CD8-positive, alpha-beta memory T cell (primary cell): ENCODE measurements at places on chromosomes 1 and 21.

DNA sequence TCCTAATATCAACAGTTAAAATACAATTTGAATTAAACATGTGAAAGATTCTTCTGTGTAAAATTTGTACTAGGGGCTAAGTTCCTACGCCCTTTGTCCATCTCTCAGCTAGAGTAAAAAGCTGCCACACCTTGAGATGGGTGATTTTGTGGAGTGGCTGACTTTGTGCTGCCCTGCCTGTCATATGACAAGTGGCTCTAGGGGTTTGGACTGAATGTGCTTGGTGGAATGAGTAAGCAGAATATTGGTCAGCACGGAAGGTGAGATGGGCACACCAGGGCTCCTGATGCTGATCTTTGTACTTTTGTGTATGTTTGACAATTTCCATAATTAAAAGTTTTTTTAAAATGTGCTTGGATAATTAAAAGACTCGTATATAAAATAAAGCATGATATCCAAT lies 133.6 kb upstream of the SLC45A1 start:
- no peak overlapping the region for H3K27ac ChIP-seq
- no peaks in the 10 kb centered on the region for H3K36me3 ChIP-seq

GRCh38 chr1:228978484-228979324 lies 243.4 kb downstream of the RHOU start:
- no peaks in the 10 kb centered on the region for H3K36me3 ChIP-seq
- no peak overlapping the region for H3K27ac ChIP-seq
- no peaks in the 10 kb centered on the region for H3K4me1 ChIP-seq
- H3K4me3 ChIP-seq = no peak overlapping the region
- no peak for DNase-seq
- H3K27me3 ChIP-seq = no peaks in the 10 kb centered on the region

DNA sequence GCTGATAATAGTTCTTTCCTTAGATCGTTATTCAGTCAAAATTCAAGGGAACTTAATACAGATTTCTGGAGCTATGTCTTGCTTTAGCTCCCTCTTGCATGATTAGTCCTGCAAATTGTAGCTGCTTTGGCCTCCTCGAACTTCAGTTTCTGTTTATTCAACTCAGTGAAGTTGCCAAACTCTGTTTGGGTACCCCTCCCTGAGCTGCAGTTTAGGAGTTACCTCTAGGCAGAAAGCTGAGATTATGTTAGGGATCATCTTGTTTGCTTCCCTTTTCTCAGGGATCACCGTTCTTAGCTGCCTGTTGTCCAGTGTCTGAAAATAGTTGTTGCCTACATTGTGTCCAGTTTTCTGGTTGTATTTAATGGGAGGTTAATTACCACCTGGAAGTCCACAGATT lies 43.5 kb downstream of the SNX27 start:
- no peaks in the 10 kb centered on the region for H3K36me3 ChIP-seq
- no peak for DNase-seq
- H3K27me3 ChIP-seq = no peaks in the 10 kb centered on the region
- no peak overlapping the region for H3K4me3 ChIP-seq
- no peaks in the 10 kb centered on the region for H3K4me1 ChIP-seq

DNA sequence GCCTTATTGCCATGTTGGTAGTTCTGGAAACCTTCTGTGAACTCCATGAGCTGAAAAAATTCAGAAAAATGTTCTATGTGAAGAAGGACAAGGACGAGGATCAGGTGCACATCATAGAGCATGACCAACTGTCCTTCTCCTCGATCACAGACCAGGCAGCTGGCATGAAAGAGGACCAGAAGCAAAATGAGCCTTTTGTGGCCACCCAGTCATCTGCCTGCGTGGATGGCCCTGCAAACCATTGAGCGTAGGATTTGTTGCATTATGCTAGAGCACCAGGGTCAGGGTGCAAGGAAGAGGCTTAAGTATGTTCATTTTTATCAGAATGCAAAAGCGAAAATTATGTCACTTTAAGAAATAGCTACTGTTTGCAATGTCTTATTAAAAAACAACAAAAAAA lies 57.4 kb downstream of the KCNK1 start:
- no peaks in the 10 kb centered on the region for H3K36me3 ChIP-seq
- no peak overlapping the region for H3K27ac ChIP-seq
- DNase-seq = no peak
- no peaks in the 10 kb centered on the region for H3K4me1 ChIP-seq
- H3K27me3 ChIP-seq = no peaks in the 10 kb centered on the region
- H3K4me3 ChIP-seq = no peak overlapping the region

DNA sequence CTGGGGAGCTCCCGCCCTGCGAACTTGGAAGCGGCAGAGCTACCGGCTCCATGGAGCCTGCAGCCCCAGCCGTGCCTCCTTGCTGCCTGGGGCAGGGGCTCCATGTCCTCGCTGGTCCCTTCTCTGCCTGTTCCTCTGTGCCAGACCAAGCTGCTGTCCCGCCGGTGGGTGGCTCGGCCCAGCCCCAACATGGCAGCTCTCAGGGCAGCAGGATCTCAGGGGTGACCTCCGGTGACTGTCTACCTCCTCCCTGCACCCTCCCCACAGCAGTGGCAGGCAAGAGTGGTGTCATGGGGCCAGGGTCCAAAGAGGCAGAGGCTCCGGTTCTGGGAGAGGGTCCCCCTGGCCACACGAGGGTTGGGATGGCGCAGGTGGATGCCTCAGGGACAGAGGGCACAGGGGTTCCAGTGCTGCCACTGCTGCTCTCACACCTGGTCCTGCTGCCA lies 45.8 kb downstream of the ATP6V1G3 start:
- no peak for DNase-seq
- no peaks in the 10 kb centered on the region for H3K27me3 ChIP-seq
- H3K4me1 ChIP-seq = no peaks in the 10 kb centered on the region
- H3K27ac ChIP-seq = no peak overlapping the region
- H3K4me3 ChIP-seq = no peak overlapping the region
- no peaks in the 10 kb centered on the region for H3K36me3 ChIP-seq

GRCh38 chr1:150529017-150529416 lies 13.5 kb downstream of the FALEC start:
- no peaks in the 10 kb centered on the region for H3K36me3 ChIP-seq
- H3K4me1 ChIP-seq = no peaks in the 10 kb centered on the region
- no peak for DNase-seq

- no peaks in the 10 kb centered on the region for H3K4me1 ChIP-seq
- no peaks in the 10 kb centered on the region for H3K27me3 ChIP-seq
- H3K27ac ChIP-seq = no peak overlapping the region
- DNase-seq = no peak
- H3K36me3 ChIP-seq = no peaks in the 10 kb centered on the region
Measured at GRCh38 chr1:231973830-231974229, 347.2 kb downstream of the DISC1 start.

DNA sequence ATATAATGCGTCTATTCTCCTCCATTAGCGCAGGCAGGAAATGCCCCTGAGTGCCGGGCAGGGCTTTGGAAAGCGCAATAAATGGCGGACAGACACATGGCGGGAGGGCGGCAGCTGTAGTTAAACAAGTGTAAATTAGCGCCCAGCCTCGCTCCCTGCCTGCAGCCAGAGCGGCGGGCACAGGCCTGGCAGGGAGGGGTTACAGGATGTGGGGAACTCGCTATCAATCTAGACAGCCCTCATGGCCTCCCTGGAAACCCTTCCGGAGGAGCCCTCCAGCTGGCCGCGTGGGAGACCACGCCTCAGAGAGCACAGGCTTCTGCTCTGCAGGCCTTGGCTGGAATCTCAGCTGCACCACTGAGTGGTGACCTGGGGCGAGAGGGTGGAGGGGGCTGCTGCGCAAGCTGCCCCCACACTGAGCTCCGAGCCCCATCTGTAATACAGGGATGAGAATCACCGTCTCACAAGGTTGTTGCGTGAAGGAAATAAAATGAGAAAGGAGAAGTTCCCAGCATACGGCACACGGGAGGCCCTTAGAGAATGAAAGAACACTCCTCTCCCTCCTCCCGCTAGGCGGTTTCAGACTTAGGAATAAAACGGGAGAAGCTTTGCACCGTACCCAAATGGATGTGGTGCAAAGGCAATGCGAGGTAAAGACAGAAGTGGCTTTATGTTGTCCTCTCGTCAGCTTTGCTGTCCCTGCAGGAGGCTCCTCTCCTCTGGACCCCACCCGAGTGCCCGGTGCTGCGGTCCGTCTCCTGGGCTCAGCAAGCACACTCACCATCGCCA lies 167.2 kb upstream of the POU3F1 start:
- no peak overlapping the region for H3K27ac ChIP-seq
- H3K27me3 ChIP-seq = no peaks in the 10 kb centered on the region
- no peaks in the 10 kb centered on the region for H3K36me3 ChIP-seq
- no peaks in the 10 kb centered on the region for H3K4me1 ChIP-seq
- no peak overlapping the region for H3K4me3 ChIP-seq
- no peak for DNase-seq

- H3K4me1 ChIP-seq = peaks cover 18% of the 10 kb centered on the region
- H3K27ac ChIP-seq = no peak overlapping the region
- H3K36me3 ChIP-seq = no peaks in the 10 kb centered on the region
- no peak for DNase-seq
- no peaks in the 10 kb centered on the region for H3K27me3 ChIP-seq
Measured at GRCh38 chr1:155247667-155248553, 7.4 kb downstream of the ENTREP3 start.

- no peak overlapping the region for H3K27ac ChIP-seq
- H3K27me3 ChIP-seq = no peaks in the 10 kb centered on the region
- no peaks in the 10 kb centered on the region for H3K4me1 ChIP-seq
- DNase-seq = no peak
- H3K36me3 ChIP-seq = no peaks in the 10 kb centered on the region
Measured at GRCh38 chr1:65341381-65341780, 32.0 kb downstream of the DNAJC6 start.

GRCh38 chr1:230681599-230681998 lies 32.3 kb downstream of the AGT start:
- no peak for DNase-seq
- H3K27ac ChIP-seq = no peak overlapping the region
- no peaks in the 10 kb centered on the region for H3K27me3 ChIP-seq

GRCh38 chr1:159197561-159198557 lies 6.8 kb upstream of the ACKR1 start:
- no peak overlapping the region for H3K27ac ChIP-seq
- no peak overlapping the region for H3K4me3 ChIP-seq
- H3K4me1 ChIP-seq = no peaks in the 10 kb centered on the region
- no peaks in the 10 kb centered on the region for H3K36me3 ChIP-seq
- no peaks in the 10 kb centered on the region for H3K27me3 ChIP-seq

GRCh38 chr1:115781343-115781742 lies 12.8 kb upstream of the CASQ2 start:
- DNase-seq = no peak
- H3K36me3 ChIP-seq = no peaks in the 10 kb centered on the region
- H3K4me1 ChIP-seq = no peaks in the 10 kb centered on the region
- H3K27me3 ChIP-seq = no peaks in the 10 kb centered on the region

DNA sequence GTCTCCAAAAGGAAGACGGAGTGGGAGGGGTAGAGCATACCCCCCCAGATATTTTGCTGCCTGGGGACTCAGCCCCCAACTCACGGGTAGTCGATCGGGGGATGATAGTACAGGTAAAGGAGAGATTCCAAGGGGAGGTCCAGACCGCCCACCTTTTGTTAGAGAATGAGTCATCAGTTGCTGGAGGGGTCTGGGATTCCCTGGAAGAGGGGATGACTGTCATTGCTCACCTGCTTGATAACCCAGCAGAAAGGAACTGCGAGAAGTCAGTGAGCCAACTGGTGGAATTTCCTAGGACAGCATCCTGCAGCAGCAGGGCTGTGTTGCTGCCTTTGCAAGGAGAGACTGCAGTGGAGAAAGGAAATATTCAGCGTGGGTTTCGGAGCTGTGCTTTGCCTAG lies 64.4 kb downstream of the MACF1 start:
- H3K27me3 ChIP-seq = no peaks in the 10 kb centered on the region
- H3K4me1 ChIP-seq = peaks cover 56% of the 10 kb centered on the region
- no peaks in the 10 kb centered on the region for H3K36me3 ChIP-seq
- DNase-seq = no peak

- no peaks in the 10 kb centered on the region for H3K4me1 ChIP-seq
- H3K27ac ChIP-seq = no peak overlapping the region
- no peaks in the 10 kb centered on the region for H3K27me3 ChIP-seq
- no peak for DNase-seq
Measured at GRCh38 chr1:61358770-61359455, 276.6 kb downstream of the NFIA start.

GRCh38 chr1:14263671-14264070 lies 334.8 kb upstream of the KAZN start:
- H3K27me3 ChIP-seq = no peaks in the 10 kb centered on the region
- H3K4me3 ChIP-seq = no peak overlapping the region
- DNase-seq = no peak
- no peaks in the 10 kb centered on the region for H3K36me3 ChIP-seq
- no peaks in the 10 kb centered on the region for H3K4me1 ChIP-seq
- no peak overlapping the region for H3K27ac ChIP-seq

GRCh38 chr1:21775985-21776562 lies 6.9 kb downstream of the USP48 start:
- H3K4me3 ChIP-seq = no peak overlapping the region
- peaks cover 21% of the 10 kb centered on the region for H3K4me1 ChIP-seq
- H3K27ac ChIP-seq = no peak overlapping the region
- no peaks in the 10 kb centered on the region for H3K36me3 ChIP-seq
- DNase-seq = no peak
- H3K27me3 ChIP-seq = no peaks in the 10 kb centered on the region

- DNase-seq = no peak
- no peaks in the 10 kb centered on the region for H3K36me3 ChIP-seq
- H3K4me3 ChIP-seq = no peak overlapping the region
Measured at GRCh38 chr21:35508139-35508888, 459.2 kb upstream of the RUNX1 start.

GRCh38 chr1:233998456-233998855 lies 94.0 kb downstream of the SLC35F3 start:
- no peaks in the 10 kb centered on the region for H3K27me3 ChIP-seq
- H3K4me3 ChIP-seq = no peak overlapping the region
- DNase-seq = no peak

GRCh38 chr1:91123773-91124172 lies 101.9 kb upstream of the ZNF644 start:
- no peak for DNase-seq
- H3K36me3 ChIP-seq = no peaks in the 10 kb centered on the region
- H3K4me1 ChIP-seq = no peaks in the 10 kb centered on the region
- no peaks in the 10 kb centered on the region for H3K27me3 ChIP-seq

DNA sequence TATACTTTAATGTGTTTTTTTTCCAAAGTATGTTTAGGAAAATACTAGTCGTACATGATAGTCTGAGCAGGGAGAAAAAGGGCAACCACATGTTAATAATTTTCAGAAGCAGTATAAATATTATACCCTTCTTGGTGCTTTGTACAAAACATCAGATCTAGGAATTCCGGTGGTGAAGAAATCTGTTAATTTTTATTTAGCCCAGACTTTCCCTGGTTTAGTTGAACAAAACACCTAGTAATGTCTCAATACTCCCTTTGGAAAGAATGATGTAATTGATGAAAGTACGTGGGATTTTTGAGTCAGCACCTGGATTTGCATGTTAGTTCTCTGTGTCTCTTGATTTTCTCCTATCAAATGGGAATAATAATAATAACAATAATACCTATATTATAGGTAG lies 38.4 kb upstream of the KCNK2 start:
- no peak overlapping the region for H3K27ac ChIP-seq
- H3K4me1 ChIP-seq = no peaks in the 10 kb centered on the region
- H3K27me3 ChIP-seq = no peaks in the 10 kb centered on the region
- H3K36me3 ChIP-seq = no peaks in the 10 kb centered on the region
- no peak for DNase-seq

GRCh38 chr1:89035080-89035479 lies 12.4 kb upstream of the GBP3 start:
- DNase-seq = no peak
- no peak overlapping the region for H3K4me3 ChIP-seq
- H3K27me3 ChIP-seq = no peaks in the 10 kb centered on the region
- H3K4me1 ChIP-seq = peaks cover 17% of the 10 kb centered on the region
- no peak overlapping the region for H3K27ac ChIP-seq
